ENCODE measurements at places on chromosomes 6 and 20.

DNA sequence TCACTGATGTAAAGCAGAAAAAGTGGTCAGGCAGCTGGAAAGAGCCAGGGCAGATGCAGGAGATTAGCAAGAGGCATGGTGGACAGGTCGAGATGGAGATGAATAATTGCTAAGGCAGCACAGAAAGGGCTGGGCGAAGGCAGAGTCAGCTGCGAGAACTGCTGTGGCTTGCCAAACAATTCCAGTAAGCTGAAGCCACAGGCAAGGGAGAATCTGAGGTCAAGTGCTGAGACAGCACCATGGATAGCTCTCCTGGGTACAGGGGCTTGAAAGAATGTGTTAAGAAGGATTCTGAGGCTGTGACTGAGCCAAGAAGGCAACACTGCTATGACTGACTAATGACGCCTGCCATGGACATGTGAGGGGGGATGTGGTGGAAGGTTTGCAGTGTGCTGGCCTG is 220.8 kb upstream of the FOXA2 start:
- DNase-seq: peak; percentile 89

GRCh38 chr6:35745509-35745908 is 8.7 kb downstream of the ARMC12 start:
- DNase-seq: no peak

DNA sequence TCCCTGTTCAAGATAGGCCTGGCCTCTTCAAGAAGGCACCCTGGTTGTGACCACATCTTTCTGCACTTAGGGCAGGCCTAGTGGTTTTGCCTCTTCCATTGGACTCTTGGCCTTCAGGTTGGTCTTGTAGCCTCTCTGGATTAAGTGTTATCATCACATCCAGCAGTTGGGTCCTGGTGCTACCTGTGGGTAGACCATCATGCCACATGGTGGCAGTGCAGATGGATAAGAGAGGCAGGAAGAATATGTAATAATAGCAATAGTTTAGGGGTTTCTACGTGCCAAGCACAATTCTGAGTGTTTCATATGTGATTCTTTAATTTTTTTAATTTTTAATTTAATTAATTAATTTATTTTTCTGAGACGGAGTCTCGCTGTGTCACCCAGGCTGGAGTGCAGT is 28.5 kb upstream of the SNRPB2 start:
- no peak for DNase-seq

- DNase-seq: no peak
These were observed 124.0 kb downstream of the PLCB1 start for GRCh38 chr20:8255945-8256632.

- DNase-seq: no peak
These were observed 2.5 kb downstream of the TMEM63B start for GRCh38 chr6:44129841-44130322.

DNA sequence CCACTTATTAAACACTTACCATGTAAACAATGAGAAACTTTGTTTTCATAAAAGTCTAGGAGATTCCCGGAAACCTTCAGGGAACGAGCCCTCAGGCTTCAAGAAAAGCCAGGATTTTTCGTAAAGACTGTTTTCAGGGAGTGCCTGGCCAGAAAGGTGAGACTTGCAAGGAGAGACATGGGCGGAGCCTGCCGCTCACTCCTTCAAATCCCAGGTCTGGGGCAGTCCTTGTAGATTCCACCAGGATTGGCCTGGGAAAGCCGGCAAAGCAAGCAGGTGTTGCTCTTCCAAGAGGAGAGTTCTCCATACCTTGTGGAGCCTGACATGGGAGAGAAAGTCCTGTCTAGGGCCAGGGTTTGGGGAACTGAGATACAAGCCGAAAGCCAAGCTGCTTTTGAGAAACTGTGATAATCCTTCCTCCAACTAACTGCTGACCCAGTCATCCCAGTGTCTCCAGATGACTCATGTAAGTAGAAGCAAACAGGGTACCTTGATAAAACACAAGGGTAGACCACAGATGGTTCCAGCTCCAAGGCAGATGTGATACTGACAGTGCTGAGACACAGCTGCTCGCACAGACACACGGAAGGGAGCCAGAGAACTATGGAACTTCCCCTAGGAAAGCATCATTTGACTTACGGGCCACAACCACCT is 69.4 kb upstream of the NAA20 start:
- DNase-seq: peak; percentile 75

Measured in fibroblast of skin of right quadriceps (primary cell).